Kidney capillary endothelial cell (primary cell): ENCODE measurements at places on chromosomes 7 and 10.

- no peak for DNase-seq
These were observed 3.4 kb downstream of the ASNS start for GRCh38 chr7:97868788-97869187.

DNA sequence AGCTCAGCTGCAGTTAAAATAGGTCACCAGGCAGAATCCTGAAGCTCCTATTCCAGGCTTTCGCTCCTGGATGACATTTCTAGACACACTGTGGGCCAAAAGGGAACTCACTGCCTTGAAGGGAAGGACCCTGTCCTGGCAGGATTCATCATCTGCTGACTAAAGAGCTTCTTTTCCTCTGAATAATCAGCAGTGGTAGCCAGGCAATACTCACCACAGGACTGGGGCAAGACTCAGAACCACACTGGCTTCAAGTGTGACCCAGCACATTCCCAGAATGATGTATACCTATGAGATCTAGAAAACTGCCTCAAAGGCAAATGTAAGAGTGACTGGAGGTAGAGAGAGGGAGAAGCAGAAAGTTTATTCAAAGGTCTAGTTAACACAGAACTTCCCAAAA, 29.5 kb upstream of the EBF3 start:
- DNase-seq, result no peak

- no peak for DNase-seq
These were observed 108.8 kb upstream of the LRGUK start for GRCh38 chr7:134018306-134018705.

GRCh38 chr7:90390926-90391325, 12.3 kb upstream of the CLDN12 start:
- DNase-seq, result no peak

- DNase-seq, result no peak
These were observed 23.5 kb downstream of the TRIM24 start for GRCh38 chr7:138483531-138483930.

- no peak for DNase-seq
These were observed 593 bp upstream of the CUX1 start for GRCh38 chr7:101816595-101817470.

GRCh38 chr10:24645784-24646183, 77.9 kb downstream of the ARHGAP21 start:
- peak; percentile 82 for DNase-seq

DNA sequence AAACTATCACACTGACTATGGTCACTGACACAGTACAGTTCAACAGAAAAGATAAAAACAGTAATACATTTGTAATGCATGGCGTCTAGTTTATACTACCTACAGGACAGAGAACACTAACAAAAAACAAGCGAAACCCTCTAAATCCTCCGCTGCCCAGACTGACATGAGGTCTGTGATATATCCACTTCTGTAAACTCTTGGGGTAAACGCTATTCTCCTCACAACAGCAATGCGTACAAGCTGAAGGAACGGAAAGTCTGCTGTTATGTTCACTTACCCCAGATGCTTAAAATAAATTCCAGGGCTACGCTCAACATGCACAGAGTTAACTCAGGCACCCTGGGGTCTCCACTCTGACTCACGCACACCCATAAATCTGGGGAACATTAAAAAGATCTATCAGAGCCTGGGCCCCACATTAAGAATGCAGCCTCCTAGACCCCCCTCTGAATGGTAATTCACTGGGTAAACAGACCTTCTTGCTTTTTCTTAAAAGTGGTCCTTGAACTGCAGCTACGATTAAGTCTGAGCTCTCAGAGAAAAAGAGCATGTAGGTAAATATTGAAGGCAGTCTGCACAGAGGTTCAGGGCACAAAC, 105.6 kb downstream of the CTBP2 start:
- DNase-seq, result no peak

GRCh38 chr7:44377681-44378421, 52.5 kb upstream of the CAMK2B start:
- no peak for DNase-seq

- no peak for DNase-seq
These were observed 54.7 kb upstream of the GTF2IRD1 start for GRCh38 chr7:74399006-74399405.

GRCh38 chr10:121137533-121137932, 286.4 kb downstream of the WDR11 start:
- no peak for DNase-seq

DNA sequence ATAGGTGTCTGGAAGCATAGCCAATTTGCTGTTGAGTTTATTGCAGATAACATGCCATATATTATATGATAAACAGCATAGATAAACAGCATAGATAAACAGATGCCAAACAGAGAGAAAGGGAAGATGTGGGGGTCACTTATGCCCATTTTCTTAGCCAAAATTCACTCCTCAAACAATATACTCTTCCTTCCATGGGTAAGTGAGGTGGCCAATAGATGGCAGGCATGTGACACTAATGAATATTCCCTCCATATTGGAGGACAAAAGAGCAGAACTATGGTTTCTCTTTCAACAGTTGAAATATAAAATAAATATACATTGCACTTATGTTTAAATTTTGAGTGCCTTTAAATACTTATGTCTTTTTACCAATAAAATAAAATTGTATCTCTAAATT, 1212.8 kb downstream of the REEP3 start:
- peak; percentile 19 for DNase-seq

- DNase-seq, result no peak
These were observed 203.5 kb downstream of the USP6NL start for GRCh38 chr10:11407939-11408338.

DNA sequence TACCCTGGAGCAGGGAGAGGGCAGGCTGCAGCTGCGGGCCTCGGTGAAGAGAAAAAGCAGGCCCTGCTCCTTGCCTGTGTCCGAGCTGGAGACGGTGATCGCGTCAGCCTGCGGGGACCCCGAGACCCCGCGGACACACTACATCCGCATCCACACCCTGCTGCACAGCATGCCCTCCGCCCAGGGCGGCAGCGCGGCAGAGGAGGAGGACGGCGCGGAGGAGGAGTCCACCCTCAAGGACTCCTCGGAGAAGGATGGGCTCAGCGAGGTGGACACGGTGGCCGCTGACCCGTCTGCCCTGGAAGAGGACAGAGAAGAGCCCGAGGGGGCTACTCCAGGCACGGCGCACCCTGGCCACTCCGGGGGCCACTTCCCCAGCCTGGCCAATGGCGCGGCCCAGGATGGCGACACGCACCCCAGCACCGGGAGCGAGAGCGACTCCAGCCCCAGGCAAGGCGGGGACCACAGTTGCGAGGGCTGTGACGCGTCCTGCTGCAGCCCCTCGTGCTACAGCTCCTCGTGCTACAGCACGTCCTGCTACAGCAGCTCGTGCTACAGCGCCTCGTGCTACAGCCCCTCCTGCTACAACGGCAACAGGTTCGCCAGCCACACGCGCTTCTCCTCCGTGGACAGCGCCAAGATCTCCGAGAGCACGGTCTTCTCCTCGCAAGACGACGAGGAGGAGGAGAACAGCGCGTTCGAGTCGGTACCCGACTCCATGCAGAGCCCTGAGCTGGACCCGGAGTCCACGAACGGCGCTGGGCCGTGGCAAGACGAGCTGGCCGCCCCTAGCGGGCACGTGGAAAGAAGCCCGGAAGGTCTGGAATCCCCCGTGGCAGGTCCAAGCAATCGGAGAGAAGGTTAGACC, 138.0 kb upstream of the STK17A start:
- no peak for DNase-seq
